Fibroblast of villous mesenchyme (primary cell): ENCODE measurements at places on chromosomes 13 and 19. TPM values are rescaled to one million over a fixed set of nuclear protein-coding genes. Genes with fewer than 3 reads are reported as not detected.

DNA sequence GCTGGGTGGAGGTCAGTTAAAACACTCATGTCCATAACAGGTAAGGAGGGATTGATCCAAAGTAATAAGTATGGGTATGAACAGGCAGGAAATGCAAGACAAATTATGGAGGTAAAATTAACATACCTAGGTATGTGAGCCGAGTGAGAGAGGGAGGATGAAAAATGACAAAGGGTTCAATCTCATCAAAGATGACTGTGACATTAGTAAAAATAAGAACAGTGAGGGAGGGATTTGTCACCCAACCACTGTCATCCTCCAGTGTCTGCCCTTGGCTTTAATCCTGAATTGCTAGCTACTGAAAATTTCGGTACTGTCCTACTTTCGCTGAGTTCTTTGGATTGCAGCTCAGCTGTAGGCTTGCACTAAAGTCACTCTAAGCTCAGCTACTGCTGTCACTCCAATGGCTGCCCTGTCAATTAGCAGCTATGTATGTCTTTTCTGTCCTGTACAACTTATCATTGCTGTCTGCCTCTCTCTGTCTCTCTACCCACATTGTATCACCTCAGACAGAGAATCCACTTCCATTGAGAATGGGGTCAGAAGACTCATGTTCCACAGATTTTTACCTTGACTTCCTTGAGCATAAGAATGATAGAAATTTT is 62.5 kb downstream of the LRRC63 start:
- no peak for DNase-seq

The IGFL2 gene
- total RNA-seq: not detected in 2 replicates

DNA sequence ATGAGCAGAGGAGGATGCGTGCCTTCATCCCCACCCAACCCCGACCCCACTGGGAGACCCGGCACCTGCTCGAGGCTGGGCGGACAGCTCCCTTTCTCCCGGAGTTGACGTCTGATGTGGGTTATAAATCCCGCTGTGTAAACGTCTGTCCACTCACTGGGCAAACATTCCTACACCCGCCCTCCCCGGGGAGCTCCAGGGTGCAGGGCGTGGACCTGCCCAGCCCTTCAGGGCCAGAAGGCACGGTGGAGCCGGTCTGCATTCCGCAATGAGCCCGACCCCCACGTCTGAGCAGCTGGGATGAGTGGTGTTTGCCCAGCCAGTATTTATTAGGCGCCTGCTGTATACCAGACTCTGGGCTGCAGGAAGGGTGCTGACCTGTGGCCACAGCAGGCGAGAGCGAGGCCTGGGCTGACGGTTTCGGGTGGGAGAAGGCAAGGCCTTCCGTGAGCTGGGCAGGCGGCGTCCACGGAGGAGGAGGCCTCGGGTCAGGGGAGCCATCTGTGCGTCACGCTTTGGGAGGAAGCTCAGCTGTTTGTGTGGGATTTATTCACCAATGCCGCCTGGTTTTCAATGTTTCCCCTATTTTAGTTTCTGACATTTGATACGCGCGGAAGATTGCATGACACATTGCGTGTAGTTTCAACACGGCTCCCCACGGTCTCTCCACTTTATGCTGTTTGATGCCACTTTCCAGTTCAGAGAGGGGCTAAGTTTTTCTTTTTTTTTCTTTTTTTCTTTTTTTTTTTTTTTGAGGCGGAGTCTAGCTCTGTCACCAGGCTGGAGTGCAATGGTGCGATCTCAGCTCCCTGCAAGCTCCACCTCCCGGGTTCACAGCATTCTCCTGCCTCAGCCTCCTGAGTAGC is 2.0 kb downstream of the MISP start:
- DNase-seq: peak; percentile 93

- no peak for DNase-seq
These were observed 13.8 kb downstream of the CILP2 start for GRCh38 chr19:19551853-19552192.

The ADPRHL1 gene
- total RNA-seq: 1.3 and 2.9 TPM in 2 replicates

DNA sequence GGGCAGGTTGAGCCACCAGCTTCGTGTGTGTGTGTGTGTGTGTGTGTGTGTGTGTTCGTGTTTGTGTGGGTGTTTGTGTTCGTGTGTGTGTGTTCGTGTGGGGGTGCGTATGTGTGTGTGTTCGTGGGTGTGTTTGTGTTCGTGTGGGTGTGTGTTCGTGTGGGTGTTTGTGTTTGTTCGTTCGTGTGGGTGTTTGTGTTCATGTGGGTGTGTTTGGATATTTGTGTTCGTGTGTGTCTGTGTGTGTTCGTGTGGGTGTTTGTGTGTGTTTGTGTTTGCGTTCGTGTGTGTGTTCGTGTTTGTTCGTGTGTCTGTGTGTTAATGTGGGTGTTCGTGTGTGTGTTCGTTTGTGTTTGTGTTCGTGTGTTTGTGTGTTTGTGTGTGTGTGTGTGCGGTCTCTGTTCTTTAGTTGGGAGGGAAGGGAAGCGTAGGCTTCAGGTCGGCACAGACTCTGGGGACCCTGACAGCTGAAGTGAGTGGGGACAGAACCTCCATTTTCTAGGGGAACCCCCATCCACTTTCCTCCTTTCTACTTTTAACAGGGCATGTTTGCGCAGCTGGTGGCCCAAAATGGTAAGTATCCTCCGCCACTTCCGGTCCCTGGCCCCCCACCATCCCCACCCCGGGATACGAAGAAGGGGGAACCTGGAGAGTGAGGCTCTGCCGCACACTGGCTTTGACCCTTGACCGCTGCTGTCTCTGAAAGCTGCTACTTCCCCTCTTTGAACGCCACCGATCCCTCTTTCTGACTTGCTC is 1.6 kb downstream of the TNFSF9 start:
- no peak for DNase-seq

GRCh38 chr13:74825152-74825937 is 656.6 kb downstream of the TBC1D4 start:
- peak; percentile 86 for DNase-seq

GRCh38 chr19:2800506-2800905 is 15.2 kb downstream of the THOP1 start:
- no peak for DNase-seq

The FXYD3 gene
- total RNA-seq: not detected in 2 replicates

The PAK4 gene
- 6.8 and 9.5 TPM in 2 replicates for total RNA-seq

GRCh38 chr19:51783372-51783771 is 11.6 kb upstream of the FPR3 start:
- DNase-seq: peak; percentile 36

DNA sequence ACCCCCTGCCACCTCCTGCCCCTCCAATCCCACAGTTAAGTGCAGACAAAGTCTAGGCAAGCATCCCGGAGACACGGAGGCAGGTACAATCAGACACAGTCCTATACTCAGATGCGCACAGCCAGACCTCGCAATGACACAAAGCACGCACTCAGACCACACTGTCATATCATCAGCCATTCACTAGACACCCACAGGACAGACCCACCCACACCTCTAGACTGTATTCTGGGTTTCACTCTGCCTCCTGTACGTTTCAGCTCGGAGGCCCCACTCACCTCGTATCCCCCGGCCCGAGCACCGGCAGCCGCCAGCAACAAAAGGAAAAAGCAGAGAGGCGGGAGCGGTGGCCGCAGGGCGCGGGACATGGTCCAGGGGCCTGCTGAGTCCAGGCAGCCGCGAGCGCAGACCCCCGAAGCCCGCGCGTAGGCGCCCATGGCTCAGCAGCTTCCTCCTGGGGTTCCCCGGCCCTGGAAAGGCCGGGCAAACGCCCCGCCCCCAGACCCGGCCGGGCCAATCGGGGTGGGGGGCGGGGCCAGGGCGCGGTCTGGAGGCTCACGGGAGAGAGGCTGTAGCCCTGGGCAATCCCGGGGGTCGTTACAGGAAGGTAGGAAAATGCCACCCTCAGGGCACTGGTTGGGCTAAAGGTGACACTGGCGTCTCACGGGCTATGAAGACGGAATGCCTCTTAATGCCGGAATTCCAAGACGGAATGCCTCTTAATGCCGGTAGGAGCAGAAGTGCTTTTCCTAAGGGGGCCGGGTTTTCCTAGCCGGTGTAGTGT is at the start of the genes MAN2B1 and WDR83:
MAN2B1 (minus strand) TSS at position 478 of the 784 bp plus-strand sequence; CDS start at position 437, 41 bp downstream.
WDR83 (plus strand) TSS at position 543 of the 784 bp plus-strand sequence. CDS start 2,984 bp downstream, outside the sequence.
- peak; percentile 69 for DNase-seq

GRCh38 chr19:16915734-16916133 is 26.9 kb downstream of the F2RL3 start:
- DNase-seq: no peak

DNA sequence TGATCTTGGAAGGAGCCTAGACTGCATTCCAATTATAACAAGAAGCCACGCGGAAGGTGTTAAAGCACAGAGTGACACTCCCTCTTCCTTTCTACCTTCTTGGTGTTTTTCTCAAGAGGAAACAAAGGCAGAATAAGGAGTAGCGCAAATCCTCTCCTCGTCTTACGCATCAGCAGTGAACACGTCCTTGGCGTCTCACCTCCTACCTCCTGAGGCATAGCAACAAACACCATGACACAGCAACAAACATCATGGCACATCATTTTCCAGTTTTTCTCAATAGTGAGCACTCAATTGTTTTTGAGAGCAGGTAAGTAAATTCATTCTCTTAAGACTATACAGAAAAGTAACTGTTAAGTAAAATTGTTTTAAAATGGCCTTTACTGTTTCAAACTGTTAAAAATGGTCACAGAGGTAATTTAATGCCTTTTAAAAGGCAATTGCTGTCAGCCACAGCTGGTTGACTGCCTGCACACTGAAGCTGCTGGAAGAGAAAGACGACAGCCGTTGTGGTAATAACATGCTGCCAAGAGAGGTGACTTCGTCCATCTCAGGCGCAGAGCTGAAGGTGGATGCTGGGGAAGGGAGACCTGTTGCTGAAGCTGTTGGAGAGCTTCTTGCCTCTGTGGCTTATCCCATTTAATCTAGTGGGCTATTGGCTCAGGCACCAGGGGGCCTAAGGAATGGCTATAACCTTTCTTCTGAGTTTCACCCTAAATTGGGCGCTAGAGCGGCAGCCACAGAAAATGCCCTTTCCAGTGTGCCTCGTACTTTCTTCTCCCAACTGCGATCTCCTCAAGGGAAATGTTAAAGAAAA is 703.7 kb downstream of the UQCRFS1 start:
- DNase-seq: no peak

- no peak for DNase-seq
These were observed 63.6 kb upstream of the NFIC start for GRCh38 chr19:3302755-3303154.

DNA sequence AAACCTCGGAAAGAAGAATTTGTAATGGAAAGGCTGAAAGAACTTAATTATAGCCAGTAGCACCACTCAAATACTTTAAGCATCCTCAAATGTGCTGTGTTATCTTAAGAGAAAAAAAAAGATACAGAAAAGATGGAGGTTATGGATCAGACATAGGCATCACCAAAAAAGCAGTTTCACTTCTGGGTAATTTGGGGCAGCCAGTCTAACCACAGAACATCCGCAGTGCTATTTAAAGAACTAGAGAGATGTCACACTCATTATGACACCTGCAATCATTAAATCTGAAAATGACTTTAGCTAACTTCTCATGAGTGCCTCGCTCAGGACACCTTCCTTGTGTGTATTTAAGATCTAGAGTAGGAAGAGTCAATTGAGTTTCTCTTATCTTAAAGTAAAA is 211.8 kb downstream of the RBM26 start:
- no peak for DNase-seq

DNA sequence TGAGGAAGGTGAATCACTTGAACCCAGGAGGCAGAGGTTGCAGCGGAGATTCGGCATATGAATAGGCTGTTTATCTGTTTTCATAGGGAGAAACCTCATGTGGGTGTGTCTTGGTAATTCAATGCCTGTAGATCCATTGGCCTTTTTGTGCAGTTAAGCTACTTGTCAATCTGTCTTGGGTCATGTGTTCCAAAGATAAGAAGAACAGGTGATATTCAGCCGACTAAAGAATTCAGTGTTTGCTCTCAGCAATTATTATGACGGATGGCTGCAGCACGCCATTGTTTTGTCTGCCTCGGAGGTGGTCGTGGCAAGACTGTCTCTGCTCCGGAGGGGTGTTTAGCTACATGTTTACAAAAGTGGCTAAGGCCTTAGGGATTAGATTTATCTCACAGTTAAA is 573.0 kb upstream of the PCDH9 start:
- no peak for DNase-seq

DNA sequence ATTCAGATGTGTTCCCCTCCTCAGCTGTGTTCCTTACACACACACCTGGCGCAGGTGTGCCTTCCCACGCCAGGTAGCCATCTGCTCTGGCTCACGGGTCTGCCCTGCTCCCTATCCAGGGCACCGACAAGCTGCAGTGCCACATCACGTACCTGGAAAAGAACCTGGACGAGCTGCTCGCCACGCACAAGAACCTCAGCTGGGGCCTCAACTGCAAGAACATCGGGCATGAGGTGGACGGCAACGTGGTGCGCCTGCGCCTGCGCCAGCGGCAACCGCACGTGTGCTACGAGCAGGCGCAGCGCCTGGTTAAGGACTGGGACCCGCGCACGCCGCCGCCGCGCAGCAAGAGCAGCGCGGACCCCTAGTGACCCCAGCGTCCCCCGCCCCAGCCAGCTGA is 26.5 kb upstream of the CASP14 start:
- no peak for DNase-seq

The ACP5 gene
- 0.43 and 2.3 TPM in 2 replicates for total RNA-seq

DNA sequence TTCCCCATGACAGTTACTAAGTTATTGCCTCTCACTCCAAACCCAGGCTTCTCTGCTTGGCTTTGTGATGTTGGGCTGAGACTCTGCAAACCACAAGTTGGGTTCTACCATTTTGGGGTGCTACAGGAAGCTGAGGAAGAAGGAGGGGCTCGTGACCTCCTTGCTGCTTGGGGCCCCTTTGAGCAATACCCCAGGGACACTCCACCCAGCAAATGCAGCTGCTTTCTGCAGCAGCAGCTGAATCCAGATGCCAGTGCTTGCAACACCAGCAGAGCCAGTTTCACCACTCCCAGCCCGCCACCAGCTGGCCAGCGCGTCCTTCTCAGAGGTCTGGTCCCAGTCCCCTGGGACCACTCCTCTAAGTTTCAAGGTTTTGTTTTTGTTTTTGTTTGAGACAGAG is 22.0 kb upstream of the UBAC2 start:
- peak; percentile 41 for DNase-seq

DNA sequence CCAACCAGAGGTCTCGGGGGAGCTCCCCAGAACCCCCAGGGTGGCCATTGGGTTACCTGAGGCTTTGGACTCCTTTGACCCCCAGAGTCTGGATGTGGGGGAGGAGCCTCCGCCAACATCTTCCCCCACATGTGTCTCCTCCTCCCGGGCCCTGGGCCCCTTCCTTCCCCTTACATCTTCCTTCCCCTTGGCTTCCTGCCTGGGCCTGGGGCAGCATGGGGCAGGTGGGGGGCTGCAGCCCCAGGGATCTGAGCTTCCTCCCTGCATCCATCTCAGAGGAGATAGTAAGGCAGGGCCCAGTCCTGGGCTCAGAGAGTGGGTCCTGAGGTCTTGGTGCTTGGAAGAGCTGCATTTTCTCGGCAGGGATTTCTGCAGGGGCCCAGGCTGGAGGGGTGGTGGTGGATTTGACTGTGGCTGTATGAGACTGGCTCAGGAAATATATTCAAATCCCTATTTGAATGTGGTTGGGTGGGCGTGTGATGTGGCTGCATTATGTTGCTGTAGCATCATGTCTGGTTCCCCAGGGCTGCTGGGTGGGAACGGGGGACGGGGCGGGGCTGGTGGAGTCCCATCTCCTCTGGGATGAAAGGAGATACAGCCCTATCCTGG is 919 bp downstream of the VAV1 start:
- no peak for DNase-seq

- DNase-seq: peak; percentile 90
These were observed 16.9 kb upstream of the BTBD2 start for GRCh38 chr19:2032296-2032941.
